Muscle of back (tissue), 13 donors: ENCODE measurements at places on chromosomes 2 and 18. TPM values are rescaled to one million over a fixed set of nuclear protein-coding genes. Genes with fewer than 3 reads are reported as not detected.

Gene DNAJB2
- 71.9 TPM for polyA plus RNA-seq

Gene ANKRD30BL
- polyA plus RNA-seq: not detected

Gene CFC1
- not detected for polyA plus RNA-seq

Gene BOLL
- 2.0 TPM for polyA plus RNA-seq

Gene CNDP2
- polyA plus RNA-seq: 53.6 TPM
